ENCODE measurements at places on chromosomes 4 and X.

DNA sequence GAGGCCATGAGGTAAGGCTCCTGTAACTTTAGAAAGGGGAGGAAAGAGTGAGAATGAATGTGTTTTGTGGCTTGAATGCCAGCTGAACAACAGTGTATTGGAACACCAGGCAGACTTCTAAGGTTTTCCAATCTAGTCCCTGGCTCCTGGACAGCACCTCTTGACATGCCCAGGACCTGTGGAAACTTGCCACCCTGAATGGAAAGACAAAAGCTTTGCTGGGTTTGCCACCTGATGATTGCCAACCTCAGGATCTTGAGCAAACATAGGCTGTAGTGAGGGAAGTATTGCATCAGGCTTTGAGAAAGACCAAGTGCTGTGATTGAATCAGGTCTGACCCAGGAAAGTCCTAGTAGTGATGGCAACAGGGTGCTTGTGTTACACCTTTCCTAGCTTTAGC is 1393.1 kb upstream of the DIAPH2 start:
- no peak for DNase-seq

GRCh38 chr4:68129793-68130192 is at the start of gene TMPRSS11F:
Gene TMPRSS11F, minus strand, starts transcription at chr4:68129869. Its CDS starts 49 bp downstream, at chr4:68129820.
- peak; percentile 86 for DNase-seq

DNA sequence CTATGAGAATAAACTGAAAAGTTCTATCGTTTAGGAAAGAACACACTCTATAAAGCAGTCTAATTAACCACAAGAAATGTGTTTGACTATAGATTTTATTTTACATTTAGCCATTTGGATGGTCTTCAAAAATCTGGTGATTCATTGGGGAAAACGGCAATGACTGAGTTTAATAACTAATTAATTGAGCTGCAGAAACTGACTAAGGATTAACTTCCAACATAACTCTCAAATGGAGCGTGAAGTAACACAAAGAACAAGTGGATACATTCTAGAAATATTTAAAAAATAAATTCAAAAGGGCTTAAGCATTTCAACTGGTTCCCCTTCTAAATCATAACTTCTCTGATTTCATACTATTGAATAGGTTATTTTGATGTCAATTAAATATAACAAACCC is 1582.4 kb downstream of the PCDH18 start:
- no peak for DNase-seq

DNA sequence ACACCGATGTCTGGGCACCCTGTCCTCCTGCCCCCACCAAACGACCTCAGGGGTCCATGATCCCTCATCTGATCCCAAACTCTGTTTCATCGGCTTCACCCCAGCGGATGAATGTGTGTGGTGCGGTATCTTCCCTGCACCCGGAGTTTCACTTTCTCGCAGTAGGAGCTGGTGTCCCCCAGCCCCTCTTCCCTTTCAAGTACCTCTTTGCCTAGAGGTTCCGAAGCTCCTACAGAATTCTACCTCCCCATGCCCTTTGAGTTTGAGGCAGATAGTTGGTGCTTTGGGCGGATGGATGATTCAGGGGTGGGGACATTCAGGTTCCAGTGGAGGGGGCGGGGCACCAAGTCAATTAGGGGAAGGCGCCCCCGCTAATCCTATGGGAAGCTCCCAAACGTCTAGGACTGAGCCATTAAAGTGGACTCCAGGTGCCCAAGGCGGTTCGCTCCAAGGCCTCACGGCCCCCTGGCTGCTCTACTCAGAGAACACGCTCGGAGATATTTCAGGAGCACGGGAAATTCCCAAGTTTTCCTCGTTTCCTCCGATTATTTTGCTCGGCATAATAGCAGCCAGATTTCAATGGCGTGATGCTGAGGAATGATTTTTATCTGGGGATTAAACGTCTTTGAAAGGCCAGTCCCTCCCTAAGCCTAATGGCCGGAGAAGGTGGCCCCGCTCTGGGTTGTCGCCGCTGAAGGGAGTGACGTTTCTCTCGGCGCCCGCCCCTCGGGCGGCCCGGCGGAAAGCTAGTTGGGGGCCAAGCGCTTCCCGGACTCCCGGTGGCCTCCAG is 1.3 kb downstream of the MSX1 start:
- DNase-seq, result no peak

- no peak for DNase-seq
Measured at GRCh38 chr4:134200811-134201215, 776 bp downstream of the PABPC4L start.

Measured in hematopoietic multipotent progenitor cell treated with erythropoietin and hydrocortisone succinate and interleukin-3 and kit ligand, for 8 days (in vitro differentiated cells).